NB4 (cell line): ENCODE measurements at places on chromosomes 4 and X.

DNA sequence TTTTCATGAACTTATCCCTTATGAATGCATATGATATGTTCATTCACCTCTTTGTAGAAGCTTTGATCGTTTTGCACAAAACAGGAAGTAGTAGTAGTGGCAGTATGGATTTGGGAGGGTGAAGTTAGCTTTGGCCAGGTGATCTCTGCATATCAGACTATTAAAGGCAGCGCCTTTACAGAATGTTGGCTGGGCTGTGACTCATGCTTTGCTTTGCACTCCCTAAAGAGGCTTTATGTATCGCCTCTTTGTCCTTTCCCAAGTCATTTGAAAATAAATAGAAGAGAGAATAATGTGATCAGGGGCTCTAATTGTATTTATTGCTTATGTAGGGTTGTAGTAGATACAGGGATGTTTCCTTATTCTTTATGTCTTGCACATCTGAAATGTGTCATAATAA is 50.4 kb downstream of the SHROOM3 start:
- DNase-seq = no peak

DNA sequence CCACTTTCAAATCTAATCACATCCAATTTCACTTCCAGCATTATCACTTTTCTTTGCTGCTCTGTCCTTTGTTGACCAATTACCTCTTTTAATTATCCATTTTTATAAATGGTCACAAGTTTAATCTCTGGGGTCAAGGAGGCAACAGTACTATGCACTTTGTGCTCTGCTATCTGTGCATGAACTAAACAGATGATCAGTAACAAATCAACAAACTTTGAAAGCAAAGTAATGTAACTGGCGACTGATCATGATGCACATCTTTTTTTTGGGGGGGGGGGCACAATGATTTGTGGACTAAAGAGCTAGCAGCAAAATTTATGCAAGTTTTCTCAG is 1.5 kb upstream of the SEC31A start:
- no peak for DNase-seq

DNA sequence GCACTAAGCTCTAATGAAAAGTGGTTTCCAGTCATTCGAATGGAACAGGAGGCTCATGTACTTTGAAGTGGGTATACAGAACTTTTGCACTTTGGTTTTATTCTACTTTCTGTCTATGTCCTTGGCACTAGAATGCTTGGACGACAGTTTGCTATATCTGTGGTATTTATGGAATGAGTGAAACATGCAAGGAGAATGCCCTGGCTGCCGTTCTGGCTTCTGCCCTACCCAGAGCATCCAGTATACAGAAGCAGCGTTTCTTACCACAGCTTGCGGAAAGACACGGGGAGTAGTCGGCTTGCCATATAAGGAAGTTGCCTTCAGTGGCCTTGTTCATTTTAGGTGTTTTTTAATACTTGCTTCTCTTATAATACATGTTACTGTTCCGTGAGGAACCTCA is 98.0 kb downstream of the TBL1X start:
- DNase-seq = no peak

DNA sequence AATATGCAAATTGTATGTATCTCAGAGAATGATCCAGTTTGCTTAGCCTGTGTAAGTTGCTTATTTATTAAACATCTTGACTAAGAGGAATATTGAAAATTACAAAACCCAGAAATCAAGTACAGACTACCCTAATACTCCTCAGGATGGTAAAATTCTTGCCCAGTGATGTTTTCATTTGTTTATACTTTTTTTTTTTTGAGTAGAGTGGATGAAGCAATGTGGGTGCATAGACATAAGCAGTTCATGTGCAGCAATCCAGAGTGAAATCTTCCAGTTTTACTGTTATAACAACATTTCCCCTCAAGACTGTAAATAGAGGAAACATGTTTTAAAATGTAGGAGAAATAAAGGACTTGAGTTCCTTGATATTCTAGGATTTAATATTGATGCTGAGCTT is 4.7 kb downstream of the GLRB start:
- DNase-seq = no peak

DNA sequence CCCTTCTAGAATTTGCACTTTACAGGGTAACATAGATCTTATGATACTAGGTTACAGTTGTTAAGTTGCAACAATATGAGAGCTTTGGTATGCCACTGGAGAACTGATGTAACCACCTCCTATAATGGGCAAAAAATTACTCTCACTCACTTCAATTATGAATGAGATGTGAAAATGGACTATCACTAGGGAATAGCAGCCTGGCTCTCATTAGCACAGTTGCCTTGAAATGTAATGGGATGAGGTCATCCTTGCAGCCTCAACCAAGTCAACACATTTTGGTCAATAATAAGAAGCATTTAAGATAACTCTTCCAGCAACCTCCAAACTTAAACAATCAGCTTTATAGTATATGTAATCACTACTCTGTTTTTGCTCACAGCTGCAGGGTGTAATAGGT is 69.4 kb downstream of the TBC1D9 start:
- DNase-seq = no peak

DNA sequence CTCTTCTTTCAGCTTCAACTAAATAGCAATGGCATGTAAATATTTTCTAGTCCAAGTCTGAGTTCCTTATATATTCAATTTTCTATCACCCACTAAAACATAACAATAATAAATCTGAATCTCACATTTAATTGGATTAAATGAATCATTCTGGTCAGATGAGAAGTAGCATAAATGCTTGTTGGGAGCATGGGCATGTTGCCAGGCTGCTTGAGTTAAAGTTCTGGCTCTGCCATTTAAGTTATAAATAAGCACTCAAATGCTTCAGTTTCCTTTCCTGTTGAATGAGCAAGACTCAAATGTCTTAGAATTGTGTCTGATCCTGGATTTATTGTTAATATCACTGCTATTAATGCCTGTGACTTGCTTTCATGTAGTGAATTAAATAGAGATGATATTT is 496.3 kb downstream of the STPG2 start:
- DNase-seq = no peak

- DNase-seq = peak; percentile 3
These were observed 175.9 kb downstream of the FBXW7 start for GRCh38 chr4:152360045-152360410.

DNA sequence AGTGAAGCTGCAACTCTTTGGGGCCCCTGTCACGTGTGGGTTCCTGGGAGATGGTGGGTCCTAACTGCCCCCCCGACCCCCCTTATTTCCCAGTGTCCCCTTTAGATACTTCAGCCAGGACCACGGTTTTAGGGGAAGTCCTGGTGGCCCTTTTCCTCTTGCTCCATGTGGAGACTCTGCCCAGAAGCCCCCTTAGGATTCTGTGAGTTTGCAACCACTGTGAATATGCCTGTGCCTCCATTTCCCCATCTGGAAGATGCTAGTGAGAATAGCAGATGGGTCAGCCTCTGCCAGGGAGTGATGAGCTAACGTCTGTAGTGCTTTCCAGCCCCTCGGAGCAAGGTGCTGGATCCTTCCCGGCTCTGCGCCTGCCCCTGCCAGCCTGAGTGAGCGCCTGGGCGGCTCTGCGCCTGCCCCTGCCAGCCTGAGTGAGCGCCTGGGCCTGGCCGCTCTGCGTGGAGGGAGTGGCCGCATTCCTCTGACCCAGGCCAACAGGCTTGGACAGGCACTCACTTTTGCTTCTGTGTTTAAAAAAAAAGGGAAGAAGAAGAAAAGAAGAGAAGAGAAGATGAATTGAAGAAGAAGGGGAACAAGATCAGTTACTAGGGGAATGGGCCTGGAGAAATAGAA is 6.7 kb upstream of the CITED1 start:
- no peak for DNase-seq

DNA sequence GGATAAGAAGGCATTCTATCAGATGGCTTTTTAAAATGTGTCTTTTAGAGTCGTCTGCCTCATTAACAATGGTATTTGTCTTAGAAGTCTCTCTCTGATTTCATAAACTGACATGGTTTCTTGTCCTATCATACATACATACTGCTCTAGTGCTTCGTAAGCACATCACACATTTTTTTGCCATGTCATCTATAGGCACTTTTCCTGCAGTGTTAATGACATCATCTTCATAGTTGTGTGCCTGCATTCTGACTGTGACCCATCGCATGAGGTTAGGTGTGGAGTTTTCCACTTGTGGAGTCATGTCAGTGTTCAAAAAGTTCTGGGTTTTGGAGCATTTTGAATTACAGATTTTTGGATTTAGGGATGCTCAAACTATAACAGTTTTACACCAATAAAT is 361.6 kb upstream of the SPOCK3 start:
- DNase-seq = no peak

GRCh38 chr4:172982151-172982590 is 186.4 kb upstream of the GALNT7 start:
- no peak for DNase-seq

DNA sequence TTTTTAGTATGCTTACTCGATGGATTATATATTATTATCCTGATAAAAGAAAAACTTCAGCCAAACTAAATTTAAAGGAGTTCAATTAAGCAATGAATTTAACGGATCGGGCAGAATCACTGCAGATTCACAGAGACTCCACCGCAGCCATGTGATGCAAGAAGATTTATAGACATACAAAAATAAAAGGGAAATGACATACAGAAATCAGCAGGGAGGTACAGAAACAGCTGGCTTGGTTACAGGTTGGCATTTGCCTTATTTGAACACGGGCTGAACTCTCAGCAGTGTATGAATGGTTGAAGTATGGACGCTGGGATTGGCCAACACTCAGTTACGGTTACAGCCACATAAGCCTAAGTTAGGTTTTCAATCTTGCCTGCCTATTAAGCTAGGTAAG is 35.4 kb upstream of the DHRSX start:
- DNase-seq = no peak

DNA sequence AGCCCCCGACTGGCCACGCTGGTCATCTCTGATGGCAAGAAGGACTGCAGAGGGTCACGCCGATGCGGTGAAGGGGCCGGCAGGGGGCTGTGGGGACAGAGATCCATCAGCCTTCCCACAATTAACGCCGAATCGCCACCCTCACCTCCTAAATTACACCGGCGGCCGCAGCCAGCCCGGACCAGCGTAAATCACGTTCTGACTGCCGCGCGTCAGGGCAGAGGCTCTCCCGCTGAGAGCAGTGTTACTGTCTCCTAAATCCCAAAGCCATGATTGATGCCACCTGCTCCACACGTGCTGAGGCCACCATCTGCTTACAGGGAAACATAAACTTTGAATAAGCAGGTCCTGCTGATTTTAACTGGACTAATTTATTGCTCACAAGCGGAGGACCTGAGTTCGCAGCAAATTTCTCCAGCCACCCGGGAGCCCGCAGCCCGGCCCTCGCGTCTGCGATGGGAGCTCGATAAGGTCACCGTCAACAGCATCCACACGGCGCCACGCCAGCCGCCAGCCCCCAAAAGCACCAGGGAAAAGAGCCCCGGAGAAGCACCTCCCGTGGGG is 127.3 kb upstream of the NKX1-1 start:
- no peak for DNase-seq

- DNase-seq = no peak
These were observed 674 bp upstream of the IL15 start for GRCh38 chr4:141635736-141636081.

GRCh38 chr4:61514991-61515390 is 314.9 kb downstream of the ADGRL3 start:
- no peak for DNase-seq

- DNase-seq = no peak
These were observed 67.7 kb downstream of the TSC22D3 start for GRCh38 chrX:107707866-107708265.

DNA sequence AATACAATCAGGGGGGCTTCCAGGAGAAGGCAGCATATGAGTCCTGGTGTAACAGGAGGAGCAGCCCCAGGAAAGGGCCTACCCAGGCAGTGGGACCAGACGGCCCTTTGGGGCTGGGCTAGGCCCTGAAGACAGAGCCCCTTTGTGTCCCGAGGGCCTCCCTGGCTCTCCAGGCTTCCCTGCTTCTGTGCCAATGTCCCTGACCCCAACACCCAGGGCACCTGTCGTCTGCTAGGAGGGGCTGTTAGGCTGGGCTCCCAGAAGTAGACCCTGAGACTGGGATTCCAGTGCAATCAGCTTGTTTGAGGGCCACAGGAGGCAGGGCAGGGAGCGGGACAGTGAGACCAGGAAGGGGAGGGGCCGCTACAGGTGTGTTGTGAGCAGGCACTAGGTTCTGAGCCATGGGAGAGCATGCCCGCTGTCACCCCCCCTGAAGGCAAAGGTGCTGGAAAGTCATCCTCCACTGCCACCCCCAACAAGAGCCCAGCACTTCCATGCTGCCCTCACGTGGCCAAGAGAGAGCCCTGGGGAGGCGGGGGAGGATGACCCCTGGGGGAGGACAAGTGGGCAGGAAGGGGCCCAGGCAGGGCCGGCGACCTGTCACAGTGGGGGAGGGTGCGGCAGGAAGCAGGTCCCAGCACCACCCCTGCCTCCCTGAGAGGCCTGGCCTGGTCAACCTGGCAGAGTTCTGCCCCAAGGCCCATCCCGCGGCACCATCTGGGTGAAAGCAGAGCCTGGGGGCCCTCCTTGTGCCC is 64.8 kb downstream of the ADRA2C start:
- DNase-seq = peak; percentile 49

GRCh38 chr4:148015058-148015457 is 283.2 kb downstream of the ARHGAP10 start:
- DNase-seq = peak; percentile 6

DNA sequence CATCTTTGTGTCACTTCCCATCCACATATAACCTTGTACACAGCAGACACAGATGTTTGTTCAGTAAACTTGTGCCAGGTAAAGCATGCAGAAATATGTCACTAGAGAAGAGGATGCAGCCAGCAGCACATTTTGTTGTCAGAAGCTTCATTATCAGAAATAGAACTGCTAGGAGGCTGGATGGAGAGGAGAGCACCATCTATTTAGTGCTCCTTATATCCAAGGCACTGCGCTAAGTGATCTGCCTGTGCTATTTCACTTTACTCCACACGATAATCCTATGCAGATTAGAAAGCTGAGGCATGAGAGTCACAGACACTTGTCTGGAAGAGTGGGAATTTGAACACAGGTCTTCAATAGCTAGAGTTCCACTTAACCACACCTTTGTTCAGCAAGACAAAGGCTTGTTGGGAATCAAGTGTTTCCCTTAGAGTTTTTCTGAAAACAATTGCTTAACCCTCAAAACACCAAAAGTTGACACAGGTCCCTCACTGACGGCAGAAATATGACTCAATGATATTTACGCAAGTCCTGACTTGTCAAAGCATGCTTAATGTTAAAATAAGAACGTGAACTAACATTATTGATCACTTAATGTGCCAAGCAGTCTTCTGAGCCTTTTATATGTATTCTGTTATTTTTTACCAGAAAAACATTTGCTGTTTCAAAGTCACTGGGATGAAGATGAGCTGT is 1.2 kb upstream of the QDPR start:
- peak; percentile 65 for DNase-seq

DNA sequence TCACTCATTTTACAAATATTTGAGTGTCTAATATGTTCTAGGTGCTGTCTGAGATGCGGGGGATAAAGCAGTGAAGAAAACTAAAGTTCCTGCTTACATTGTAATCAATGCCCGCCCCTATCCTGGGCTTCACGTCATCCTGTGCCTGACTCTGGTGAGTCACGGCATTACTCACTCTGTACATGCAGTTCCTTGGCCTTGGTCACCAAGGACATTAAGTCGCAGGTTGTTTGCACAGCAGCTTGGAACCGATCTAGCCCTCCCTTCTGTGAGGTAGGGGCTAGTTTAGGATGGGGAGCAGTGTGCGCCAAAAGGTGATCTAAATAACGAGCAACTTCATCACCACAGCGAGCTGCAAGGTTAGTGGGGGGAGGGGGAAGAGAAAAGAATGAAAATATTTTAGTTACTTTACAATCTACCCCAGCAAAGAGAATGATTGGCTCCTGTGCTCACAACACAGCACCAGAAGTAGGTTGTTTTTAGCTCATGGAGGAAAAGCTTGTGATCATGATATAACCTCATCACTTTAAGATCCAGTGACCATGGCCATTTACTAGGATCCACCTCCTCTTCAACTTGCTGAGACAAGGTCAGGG is 48.0 kb upstream of the HDAC8 start:
- DNase-seq = peak; percentile 27
